IgD-negative memory B cell (primary cell): ENCODE measurements at places on chromosomes 6 and 20. TPM values are rescaled to one million over a fixed set of nuclear protein-coding genes. Genes with fewer than 3 reads are reported as not detected.

The ELOVL4 gene
- polyA plus RNA-seq, result not detected

The COL9A1 gene
- not detected for polyA plus RNA-seq

The OPN5 gene
- not detected for polyA plus RNA-seq

The CFB gene
- not detected for polyA plus RNA-seq

The TINAG gene
- polyA plus RNA-seq, result not detected

The MCCD1 gene
- polyA plus RNA-seq, result not detected

The CST1 gene
- not detected for polyA plus RNA-seq

The IL17F gene
- not detected for polyA plus RNA-seq

The ASIP gene
- polyA plus RNA-seq, result not detected

The PAK5 gene
- polyA plus RNA-seq, result not detected

The E2F1 gene
- 0.43 TPM for polyA plus RNA-seq

The PNISR gene
- 87.9 TPM for polyA plus RNA-seq

The TMEM63B gene
- 2.8 TPM for polyA plus RNA-seq

The TBC1D32 gene
- polyA plus RNA-seq, result 4.2 TPM

The SUPT3H gene
- polyA plus RNA-seq, result 8.5 TPM

The LY6G6F gene
- 0.95 TPM for polyA plus RNA-seq

The RHAG gene
- not detected for polyA plus RNA-seq

The HUS1B gene
- 2.2 TPM for polyA plus RNA-seq

The VSTM2L gene
- polyA plus RNA-seq, result not detected

The IL17A gene
- polyA plus RNA-seq, result not detected

The TMEM217 gene
- polyA plus RNA-seq, result not detected

The MTFR2 gene
- 1.5 TPM for polyA plus RNA-seq

The NKAPL gene
- 0.18 TPM for polyA plus RNA-seq

The MCHR2 gene
- polyA plus RNA-seq, result not detected

The TMC2 gene
- not detected for polyA plus RNA-seq

The TUBB2B gene
- polyA plus RNA-seq, result 0.55 TPM

The RAET1L gene
- not detected for polyA plus RNA-seq

The TCP11 gene
- polyA plus RNA-seq, result not detected

The SAPCD1 gene
- polyA plus RNA-seq, result not detected

The GABRR1 gene
- polyA plus RNA-seq, result not detected

The GNRH2 gene
- polyA plus RNA-seq, result not detected

The PI16 gene
- 2.3 TPM for polyA plus RNA-seq

The HCK gene
- polyA plus RNA-seq, result 52.0 TPM

The GPLD1 gene
- polyA plus RNA-seq, result 0.95 TPM

The TP53TG5 gene
- polyA plus RNA-seq, result not detected

The RTF2 gene
- 130 TPM for polyA plus RNA-seq

The GLP1R gene
- polyA plus RNA-seq, result not detected

The TNNC2 gene
- polyA plus RNA-seq, result 3.2 TPM

The SLC16A10 gene
- polyA plus RNA-seq, result 1.2 TPM

The TFAP2D gene
- not detected for polyA plus RNA-seq

The BPIFB1 gene
- polyA plus RNA-seq, result not detected

The RAB22A gene
- 11.2 TPM for polyA plus RNA-seq

The MUCL3 gene
- not detected for polyA plus RNA-seq

The PTPRK gene
- 10.2 TPM for polyA plus RNA-seq

The LCA5 gene
- 0.30 TPM for polyA plus RNA-seq

The PBOV1 gene
- not detected for polyA plus RNA-seq

The HLA-DQA1 gene
- polyA plus RNA-seq, result 377 TPM

The OPRL1 gene
- 3.7 TPM for polyA plus RNA-seq

The VIP gene
- polyA plus RNA-seq, result not detected
